Caco-2 (cell line): ENCODE measurements at places on chromosomes 16 and 17.
A peak's percentile ranks its signal among the peaks of the same experiment; 100 is the strongest.

GRCh38 chr16:2147378-2147777 lies 1.0 kb upstream of the RAB26 start:
- no peak for DNase-seq

- DNase-seq = no peak
Observed at GRCh38 chr17:65085397-65085796, 28.9 kb upstream of the GNA13 start.

DNA sequence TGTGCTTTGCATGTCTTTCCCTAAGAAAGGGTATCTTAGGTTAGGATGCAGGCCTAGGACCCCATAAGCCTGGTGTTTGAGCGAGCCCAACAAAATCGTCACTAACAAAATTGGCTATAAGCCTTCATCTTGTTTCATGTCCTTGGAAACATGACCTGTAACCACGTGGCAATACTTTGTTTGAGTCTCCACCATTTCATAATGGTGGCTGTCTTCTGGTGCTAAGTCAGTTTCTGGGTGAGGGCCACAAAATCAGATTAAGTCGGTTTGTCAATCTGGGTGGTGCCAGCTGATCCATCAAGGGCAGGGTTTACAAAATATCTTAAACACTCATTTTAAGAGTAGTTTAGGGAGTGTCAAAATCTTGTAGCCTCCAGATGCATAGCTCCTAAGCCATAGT lies 33.0 kb downstream of the C16orf54 start:
- DNase-seq = no peak

DNA sequence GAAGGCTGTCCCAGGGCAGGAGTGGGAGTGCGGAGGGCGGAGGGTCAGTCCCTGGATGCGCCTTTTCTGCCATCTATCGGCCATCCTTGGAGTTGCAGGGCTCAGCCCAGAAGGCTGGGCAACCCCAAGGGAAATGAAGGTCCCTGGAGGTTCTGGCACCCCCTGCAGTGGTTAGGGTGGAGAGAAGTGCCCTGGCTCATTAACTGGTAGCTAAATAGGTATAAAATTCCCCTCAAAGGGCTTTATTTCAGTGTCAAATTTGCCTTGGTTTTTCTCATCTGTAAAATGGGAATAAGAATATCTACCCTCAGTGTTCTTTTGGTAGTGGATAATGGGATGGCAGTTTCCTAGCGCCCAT lies 22.4 kb downstream of the C17orf75 start:
- peak; percentile 90 for DNase-seq

- no peak for DNase-seq
Observed at GRCh38 chr16:19481296-19481695, 40.6 kb downstream of the GDE1 start.

DNA sequence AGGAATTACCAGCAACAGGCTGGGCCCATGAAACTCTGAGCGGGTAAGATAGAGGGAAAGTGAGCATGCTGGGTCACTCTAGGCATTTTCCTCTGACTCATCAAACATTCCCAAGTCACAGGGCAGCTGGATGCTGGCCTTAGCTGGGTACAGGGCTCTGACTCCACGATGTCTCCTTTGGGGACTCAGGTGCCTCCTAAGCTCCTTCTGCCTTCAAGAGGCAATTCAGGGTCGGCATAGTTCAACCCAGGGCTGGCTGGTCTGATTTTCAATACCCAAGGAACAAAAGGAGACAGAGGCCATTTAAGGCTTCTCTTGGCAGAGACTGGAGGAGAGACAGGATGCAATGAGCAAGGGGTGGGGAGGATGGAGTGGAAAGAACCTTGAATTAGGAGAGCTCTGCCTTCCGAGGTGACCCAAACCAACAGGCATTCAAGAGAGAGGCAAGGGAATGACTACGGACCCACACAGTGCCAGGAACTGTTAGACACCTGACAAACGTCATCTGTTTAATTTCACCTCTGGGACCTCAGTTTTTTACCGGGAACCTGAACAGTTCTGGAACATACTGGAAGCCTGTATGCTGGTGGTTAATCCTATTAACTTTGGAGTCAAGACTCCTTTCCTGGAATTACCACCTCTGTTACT lies 910 bp downstream of the WBP2 start:
- no peak for DNase-seq

DNA sequence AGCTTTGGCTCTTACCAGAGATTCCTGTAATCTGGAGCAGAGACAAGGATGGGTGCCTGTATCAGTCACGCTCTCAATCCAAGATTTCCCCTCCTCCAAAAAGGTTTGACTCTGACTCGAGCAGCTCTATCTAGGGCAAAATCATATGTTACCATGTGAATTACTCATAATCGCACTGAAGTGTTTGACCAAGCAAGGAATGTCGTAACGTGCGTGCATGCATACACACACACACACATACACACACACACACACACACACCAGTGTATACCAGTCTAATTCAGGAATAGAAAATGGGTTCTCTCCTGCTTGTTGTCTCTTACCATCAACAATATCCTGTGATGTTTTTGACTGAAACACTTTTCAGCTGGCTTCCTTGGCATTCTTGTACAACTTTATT lies 835.1 kb downstream of the KCNJ2 start:
- DNase-seq = no peak

DNA sequence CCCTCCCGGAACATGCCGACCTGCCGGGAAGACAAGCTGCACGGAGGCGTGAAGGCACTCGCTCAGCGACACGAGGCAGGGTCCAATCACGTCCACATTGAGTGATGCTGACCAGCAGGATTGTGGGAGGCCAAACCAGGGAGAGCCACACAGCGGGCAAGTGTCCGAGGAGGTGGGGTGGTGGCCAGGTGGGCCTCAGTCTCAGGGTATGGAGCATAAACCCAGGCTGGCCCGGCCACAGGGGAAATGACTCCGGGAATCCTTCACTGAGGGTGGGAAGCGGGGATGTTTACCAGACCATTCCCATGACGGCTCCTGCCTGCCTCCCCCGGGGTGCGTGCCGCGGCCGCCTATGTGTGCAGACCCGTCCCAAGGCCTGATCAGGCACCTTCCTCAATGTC lies 62.5 kb downstream of the RPH3AL start:
- no peak for DNase-seq

DNA sequence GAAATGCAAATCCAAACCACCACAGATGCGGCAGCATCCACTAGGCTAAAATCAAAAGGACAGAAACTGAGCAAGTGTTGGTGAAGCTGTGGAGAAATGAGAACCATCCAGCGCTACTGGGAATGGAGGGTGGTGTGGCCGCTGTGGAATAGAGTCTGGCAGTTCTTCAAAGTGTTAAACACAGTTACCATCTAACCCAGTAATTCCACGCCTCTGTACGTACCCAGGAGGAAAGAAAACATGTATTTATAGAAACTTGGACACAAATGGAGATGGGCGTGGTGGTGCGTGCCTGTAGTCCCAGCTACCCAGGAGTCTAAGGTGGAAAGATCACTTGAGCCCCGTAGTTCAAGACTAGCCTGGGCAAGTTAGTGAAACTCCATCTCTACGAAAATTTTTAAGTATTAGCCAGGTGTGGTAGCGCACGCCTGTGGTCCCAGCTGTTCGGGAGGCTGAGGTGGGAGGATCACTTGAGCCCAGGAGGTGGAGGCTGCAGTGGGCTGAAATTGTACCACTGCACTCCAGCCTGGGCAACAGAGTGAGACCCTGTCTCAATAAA lies 11.6 kb downstream of the SLC25A10 start:
- no peak for DNase-seq

DNA sequence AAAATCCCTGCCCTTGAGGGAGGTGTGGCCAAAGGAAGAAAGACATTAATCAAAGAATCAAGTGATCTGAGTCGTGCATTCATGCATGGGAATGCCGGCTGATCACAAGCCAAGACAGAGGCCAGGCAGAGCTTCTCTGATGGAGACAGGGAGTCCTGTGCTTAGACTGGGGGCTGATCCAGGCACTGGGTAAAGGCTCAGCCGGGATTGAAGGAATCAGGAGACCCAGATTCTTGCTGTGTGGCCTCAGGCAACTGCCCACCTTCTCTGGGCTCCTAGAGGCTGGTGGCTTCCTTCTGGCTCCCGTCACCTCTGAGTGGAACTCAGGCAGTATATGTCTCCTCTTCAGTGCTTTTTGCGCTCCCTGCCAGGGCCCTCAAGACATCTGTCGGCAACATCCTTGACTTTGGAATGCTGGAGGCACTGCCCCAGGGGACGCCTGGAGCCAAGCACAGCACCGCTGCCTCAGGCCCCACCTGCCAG lies 17.7 kb downstream of the RAI1 start:
- DNase-seq = no peak

GRCh38 chr17:27997044-27997401 lies 45.5 kb upstream of the NLK start:
- DNase-seq = no peak

DNA sequence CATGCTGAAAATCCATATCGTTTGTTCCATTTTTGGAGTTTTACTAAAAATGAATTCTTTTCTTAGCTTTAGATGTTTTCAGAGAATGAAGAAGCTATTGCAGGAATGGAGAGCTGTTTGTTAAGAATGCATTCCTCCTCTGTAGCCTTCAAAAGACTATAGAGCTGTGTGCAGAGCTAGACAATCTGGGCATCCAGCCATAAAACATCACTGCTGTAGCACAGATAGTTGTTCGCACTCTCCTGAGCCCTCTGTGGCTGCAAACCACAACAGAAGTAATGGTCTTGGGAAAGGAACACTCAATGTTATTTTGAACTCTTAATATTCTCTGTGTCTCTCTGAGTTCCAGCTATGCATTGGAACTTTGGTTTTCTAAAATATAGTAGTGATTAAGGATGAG lies 4.9 kb downstream of the TNRC6C start:
- no peak for DNase-seq

DNA sequence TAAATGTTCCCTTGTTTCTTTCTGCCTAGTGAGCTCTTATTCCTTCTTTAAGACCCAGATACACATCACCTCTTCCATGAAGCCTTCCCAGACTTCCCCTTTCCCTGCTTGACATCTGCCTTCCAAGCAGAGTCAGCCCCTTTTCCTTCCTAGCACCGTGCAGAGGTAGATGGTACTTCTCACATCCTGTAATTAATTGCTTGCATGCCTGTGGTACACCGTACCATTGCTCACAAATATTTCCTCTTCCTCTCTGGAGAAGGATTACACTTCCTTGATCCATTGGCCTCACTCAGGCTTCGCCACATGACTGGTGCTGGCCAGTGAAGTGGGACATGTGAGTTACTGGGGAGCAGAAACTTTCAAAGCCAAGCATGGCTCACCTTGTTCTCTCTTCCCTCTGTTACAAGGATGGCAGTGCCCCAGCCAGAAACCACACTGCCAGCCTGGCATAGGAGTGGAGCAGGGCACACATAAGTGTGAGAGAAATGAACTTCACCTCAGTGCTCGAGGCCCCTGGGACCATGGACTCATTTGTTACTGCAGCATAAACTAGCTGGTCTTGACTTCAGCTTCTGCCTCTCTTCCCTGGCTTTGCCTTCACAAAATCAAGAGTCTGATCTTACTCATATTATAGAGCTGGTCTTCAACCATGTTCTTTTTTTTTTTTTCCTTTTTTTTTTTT lies 44.0 kb downstream of the SOST start:
- no peak for DNase-seq

GRCh38 chr16:86380030-86380429 lies 130.3 kb upstream of the FOXF1 start:
- no peak for DNase-seq

GRCh38 chr17:19641687-19642372 lies 6.7 kb upstream of the ALDH3A2 start:
- no peak for DNase-seq

GRCh38 chr17:46947216-46947615 lies 24.3 kb downstream of the GOSR2 start:
- DNase-seq = no peak

- DNase-seq = no peak
Observed at GRCh38 chr16:66508248-66508913, 41.5 kb downstream of the TK2 start.

DNA sequence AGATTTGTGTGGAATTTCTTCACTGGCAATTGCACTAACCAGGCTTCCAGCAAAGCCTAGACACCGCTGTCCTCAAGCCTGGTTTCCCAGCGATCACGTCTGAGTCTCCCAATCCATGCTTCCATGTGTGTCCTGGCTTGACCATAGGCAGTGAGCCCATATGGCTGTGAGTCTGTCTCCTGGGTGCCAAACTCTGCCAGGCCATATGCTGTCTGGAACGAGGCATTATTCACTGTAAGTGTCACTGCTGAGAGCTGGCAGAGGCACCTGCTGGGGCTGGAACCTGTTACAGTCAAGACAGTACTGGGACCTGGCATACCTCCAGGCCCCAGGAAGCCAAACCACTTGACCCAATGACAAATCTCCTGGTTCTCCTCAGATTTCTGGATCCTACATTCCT lies 60.4 kb downstream of the HS3ST2 start:
- DNase-seq = no peak

- no peak for DNase-seq
Observed at GRCh38 chr16:15770512-15770911, 86.3 kb downstream of the MYH11 start.

GRCh38 chr17:82017612-82018151 lies 5.0 kb downstream of the CENPX start:
- no peak for DNase-seq

DNA sequence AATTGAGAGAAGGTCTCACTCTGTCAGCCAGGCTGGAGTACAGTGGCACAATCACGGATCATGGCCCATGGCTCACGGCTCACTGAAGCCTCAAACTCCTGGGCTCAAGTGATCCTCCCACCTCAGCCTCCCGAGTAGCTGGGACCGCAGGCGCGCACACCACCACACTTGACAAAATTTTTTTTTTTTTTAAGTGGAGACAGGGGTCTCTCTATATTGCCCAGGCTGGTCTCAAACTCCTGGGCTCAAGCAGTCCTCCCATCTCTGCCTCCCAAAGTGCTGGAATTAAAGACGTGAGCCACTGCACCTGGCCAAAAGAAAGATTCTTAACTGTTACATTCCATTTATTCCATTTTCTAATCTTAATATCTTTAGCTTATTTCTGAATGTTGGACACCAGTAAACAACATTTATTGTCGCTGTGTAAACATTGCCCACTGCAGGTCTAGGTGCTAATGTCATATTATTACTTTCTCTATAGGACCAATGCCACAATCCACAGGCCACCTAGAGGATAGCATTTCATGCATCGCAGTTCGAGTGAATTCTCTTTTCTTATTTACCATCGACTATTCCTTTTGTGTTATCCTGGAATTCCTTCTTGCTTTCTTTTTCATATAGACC lies 123.7 kb downstream of the PITPNC1 start:
- DNase-seq = no peak

DNA sequence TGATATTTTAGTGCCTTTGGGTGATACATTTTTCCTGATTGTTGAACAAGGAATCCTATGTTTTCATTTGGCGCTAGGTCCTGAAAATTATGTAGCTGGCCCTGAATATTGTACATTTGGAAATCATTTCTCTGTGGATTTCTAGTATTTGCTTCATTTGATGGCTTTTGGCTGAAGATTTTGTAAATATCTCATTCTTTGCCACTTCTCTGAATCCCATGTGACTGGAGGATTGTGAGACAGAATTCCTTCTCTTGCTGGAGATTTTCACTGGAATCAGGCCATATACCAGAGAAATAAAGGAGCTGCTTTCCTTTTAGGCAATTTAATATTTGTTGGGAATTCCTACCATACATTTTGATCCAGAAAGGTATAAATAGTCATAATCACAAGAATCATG lies 8.6 kb downstream of the KRT28 start:
- DNase-seq = no peak

GRCh38 chr16:86145669-86146068 lies 246.7 kb downstream of the IRF8 start:
- DNase-seq = no peak

GRCh38 chr17:43327421-43327820 lies 71.4 kb upstream of the ARL4D start:
- no peak for DNase-seq
